Kidney (tissue), 22 donors: ENCODE measurements at places on chromosomes 5 and 9. TPM values are rescaled to one million over a fixed set of nuclear protein-coding genes. Genes with fewer than 3 reads are reported as not detected.

- peak; percentile 33 for DNase-seq
These were observed 6.3 kb downstream of the CLPTM1L start for GRCh38 chr5:1338506-1339070.

GRCh38 chr5:23367874-23368273, 139.5 kb upstream of the PRDM9 start:
- DNase-seq: no peak

IRX4 gene
- total RNA-seq: not detected

- DNase-seq: no peak
These were observed 69.0 kb upstream of the SLC12A2 start for GRCh38 chr5:128014578-128014977.

DNA sequence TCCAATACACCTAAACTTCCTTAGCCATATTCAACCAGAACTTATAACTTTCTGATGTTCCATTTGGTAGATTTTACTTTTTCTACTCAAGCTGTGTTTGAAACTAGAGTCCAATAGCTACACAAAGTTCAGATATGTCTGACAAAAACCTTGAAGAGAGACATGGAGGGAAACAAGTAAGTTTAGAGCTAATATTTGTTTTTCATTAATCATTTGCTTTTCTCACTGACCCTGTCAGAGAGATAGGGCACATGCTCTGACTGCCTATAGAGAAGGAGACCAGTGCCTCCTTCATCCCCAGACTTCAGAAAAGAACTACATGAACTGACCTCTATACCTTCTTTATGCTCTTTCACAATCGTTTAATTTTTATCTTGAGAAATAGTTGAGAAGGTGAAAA, 157.0 kb upstream of the PPP1R2B start:
- DNase-seq: no peak

- DNase-seq: no peak
These were observed 4.2 kb downstream of the FAM193B start for GRCh38 chr5:177550122-177550521.

CCDC152 gene
- 1.1 TPM for total RNA-seq

SLC36A3 gene
- not detected for total RNA-seq

GRCh38 chr9:744790-745484, 96.6 kb upstream of the DMRT1 start:
- no peak for DNase-seq

DNA sequence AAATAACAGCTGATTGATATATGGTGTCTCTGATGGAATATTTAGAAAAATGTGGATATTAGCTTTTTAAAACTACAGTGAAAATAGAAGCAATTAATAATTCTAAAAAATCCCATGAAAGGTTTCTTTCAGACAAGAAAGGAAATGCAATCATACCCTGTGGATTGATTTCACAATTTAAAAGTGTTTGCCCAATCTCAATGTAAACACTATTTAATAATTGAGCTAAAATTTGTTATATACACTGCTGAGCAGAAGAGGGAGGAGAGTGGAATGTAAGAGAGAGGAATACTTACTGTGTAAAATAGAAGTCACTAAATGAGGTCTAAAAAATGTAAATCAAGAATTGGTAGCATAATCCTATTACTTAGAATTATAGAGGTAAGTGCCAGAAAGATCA, 76.9 kb downstream of the FEM1C start:
- DNase-seq: no peak

- no peak for DNase-seq
These were observed 32.8 kb upstream of the PUM3 start for GRCh38 chr9:2876726-2877125.

KCNN2 gene
- 1.5 TPM for total RNA-seq

- DNase-seq: no peak
These were observed 30.5 kb downstream of the DDX31 start for GRCh38 chr9:132639322-132639721.

SEMA5A gene
- total RNA-seq: 23.3 TPM

- no peak for DNase-seq
These were observed 6.6 kb downstream of the FBP1 start for GRCh38 chr9:94632737-94633136.

- DNase-seq: no peak
These were observed 19.7 kb upstream of the TERT start for GRCh38 chr5:1314564-1314982.

DNA sequence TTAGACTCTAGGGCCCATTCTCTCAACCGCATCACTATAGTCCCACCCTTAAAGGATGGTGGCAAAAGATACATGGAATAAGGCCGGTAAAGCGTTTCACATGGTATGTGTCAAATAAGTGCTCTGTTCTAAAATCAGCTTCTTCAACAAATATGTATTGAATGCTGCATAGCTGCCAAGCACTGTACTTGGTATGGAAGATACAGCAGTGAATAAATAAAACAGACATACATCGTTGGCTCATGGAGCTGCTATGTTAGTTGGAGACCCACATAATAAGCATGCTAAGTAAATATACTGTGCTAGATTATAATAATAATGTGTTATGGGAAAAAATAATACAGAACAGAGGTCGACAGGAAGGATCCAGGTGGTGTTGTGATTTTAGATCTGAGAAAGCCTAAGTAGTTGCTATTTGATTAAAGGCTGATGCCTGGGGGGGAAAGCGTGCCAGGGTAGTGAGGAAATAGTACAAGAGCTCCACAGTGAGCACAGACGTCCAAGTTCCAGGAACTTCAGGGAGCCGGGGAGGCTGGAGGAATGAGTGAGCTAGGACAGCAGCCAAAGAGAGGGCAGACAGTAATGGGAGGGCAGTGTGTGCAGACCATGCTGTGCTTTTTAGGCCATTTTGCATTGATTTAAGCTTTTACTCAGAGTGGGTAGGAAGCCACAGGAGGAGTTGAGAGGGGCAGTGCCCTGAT, 93.7 kb downstream of the JAKMIP2 start:
- peak; percentile 13 for DNase-seq

DNA sequence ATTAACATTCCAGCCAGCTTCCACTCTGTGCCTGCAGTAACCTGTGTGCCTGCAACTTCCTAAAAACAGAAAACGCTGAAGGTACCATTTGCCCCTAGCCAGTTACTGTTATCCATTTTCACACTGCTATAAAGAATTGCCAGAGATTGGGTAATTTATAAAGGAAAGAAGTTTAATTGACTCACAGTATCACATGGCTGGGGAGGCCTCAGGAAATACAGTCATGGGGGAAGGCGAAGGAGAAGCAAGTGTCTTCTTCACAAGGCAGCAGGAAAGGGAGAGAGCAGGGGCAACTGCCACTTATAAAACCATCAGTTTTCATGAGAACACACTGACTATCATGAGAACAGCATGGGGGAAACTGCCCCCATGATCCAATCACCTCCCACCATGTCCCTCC, 31.2 kb downstream of the PTCD2 start:
- no peak for DNase-seq

SLC6A18 gene
- not detected for total RNA-seq

DNA sequence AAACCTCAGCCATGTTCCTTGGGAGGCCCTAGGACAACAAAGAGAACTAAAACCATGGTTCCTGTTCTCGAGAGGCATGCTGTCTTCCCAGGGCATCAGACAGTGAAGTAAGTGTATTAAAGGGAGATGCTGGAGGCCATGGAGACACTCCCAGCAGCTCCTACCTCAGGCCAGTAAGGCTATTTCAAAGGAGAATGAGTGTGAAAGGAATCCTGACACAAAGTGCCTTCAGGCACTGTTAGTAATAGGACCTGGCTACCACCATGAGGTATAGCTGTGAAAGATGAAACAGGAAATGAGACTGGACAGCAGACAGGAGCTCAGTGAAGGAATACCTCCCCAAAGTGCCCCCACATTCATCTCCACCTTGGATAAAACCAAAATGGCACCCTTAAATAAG, 71.0 kb downstream of the FANCC start:
- DNase-seq: no peak

RAD17 gene
- 26.6 TPM for total RNA-seq

- peak; percentile 28 for DNase-seq
These were observed 17.5 kb downstream of the ADRA1B start for GRCh38 chr5:159933531-159934485.

STX17 gene
- total RNA-seq: 39.7 TPM

ARID3C gene
- total RNA-seq: not detected

DNA sequence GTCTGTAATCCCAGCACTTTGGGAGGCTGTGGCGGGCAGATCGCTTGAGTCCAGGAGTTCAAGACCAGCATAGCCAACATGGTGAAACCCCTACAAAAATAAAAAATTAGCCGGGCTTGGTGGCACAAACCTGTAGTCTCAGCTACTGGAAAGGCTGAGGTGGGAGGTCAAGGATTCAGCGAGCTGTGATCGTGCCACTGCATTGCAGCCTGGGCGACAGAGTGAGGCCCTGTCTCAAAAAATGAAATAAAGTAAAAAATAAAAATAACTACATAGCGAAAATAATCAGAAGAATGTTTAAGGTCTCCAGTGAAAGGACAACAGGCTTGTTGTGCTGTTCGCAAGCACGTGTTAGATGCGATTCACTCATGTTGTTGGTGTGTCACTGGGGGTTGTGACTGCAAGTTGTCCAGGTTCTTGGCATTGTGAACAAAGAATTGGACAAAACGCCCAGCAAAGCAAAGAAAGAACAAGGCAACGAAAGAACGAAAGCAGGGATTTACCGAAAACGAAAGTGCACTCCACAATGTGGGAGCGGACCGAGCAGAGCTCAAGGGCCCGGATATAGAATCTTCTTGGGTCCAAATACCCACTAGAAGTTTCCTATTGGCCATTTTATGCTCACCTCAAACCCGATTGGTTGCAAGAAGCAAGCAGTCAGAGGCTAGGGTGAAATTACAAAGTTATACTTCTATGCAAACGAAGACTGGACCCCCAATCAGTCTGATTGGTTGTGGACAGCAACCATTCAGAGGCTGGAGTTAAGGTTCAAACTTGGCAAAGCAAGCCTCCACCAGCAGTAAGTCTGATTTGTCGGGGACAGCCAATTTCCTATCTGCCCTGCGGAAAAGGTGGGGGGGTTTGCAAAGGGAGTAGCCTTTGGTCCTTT, 844 bp upstream of the MCCC2 start:
- DNase-seq: peak; percentile 43

- DNase-seq: no peak
These were observed 9.4 kb downstream of the DMAC1 start for GRCh38 chr9:7790022-7790818.

LECT2 gene
- total RNA-seq: not detected

GRCh38 chr5:108101130-108101529, 280.8 kb downstream of the FBXL17 start:
- no peak for DNase-seq

NR6A1 gene
- 3.5 TPM for total RNA-seq

DNA sequence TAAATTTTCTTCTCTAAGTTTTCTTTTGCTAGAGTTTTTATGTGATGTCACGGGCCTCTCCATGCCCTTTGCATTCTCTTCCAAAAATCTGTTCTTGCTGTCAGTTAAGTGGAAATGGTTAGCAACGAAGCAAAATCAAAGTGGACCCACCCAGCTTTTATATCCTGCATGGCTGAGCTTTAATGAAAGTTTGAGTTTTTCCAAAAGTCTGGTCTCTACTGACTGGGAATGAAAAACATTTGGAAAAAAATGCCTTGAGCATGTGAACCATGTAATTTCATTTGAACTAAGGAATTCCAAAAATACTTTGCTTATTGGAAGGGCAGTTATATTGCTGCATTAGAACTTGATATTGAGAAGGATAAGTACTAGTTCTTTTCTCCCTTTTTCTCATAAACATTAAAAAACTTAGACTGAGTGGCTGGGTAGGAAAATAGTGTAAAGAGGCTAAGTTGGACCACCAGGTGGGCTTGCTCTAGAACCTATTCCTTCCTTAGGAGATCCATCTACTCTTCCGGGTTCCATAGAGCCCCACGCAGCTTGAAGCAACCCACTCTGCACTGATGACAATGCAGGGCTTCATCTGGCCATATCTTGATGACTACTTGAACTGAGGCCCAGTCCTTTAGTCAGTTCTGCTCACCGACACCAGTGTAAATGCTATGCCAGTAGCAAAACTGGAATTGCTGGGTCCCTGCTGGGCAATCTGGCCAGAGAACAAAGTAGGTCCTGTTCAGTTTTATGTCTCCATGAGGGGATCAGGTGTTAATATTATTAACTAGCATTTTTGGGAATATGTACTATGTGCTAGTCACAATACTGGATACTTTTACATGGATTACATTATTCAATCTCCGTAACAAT, 17.4 kb upstream of the RIC1 start:
- DNase-seq: peak; percentile 24

DNA sequence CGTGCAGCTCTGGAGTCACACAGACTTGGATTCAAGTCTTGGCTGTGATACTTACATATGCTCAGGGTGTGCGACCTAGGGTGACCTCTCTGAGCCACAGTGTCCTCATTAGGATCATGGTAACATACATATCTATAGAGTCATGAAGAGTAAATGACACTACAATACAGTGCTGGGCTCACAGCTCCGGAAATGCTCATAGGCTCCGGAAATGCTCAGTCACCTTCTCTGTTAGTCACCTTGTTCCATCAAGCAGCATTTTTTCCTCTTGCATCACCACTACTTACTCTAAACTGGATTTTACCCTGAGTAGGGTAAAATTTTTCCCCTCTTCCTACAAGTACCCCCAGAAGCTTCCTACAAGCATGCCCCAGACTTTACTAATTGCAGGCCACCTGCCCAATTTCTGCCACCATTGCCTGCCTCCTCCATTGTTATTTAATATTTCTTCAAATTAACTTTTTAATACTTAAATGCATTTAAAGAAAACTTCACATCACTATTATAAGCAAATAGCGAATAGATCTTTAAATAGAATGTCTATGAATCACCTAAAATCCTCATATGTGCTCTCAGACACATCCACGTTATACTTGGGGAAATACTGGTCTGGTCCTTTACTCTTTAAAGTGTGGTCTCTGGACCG, 147.6 kb upstream of the SPRY4 start:
- no peak for DNase-seq

C5orf34 gene
- 2.3 TPM for total RNA-seq

STKLD1 gene
- 1.9 TPM for total RNA-seq

DNA sequence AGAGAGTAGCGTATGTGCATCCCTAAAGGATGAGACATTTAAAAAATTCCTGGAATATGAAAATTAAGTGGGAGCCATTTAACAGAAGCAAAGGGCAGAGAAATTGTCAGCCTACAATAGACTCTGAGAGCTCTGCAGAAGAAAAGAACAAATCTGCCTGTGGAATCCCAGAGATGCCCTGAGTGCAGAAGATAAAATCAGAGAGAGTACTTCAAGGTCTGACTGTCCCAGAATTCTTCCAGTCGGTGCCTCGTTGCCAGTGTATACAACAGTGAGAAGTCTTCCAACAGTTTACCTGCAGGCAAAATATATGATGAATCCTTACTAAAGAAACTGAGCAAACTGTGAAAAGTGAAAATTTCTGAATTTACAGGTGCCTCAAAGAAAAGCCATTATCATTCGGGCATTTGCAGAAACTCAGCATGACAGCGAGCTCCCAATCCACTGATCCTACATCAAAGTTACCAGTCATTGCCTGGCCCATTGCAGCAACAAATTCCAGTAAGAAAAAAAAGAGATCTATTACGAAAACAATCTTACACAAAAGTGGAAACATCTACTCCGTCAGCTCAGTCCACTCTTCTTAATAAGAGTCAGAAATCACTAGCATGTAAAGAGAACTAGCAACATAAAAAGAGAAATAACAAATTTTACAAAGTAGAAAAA, 92.8 kb upstream of the VCAN start:
- no peak for DNase-seq

- no peak for DNase-seq
These were observed 12.6 kb downstream of the OR13C5 start for GRCh38 chr9:104586496-104587180.
